Stimulated activated naive CD8-positive, alpha-beta T cell treated with anti-CD3 and anti-CD28 coated beads, Interleukin-15, Interleukin-2, amounts not matched to agents 100 U/mL and 50 U/mL, for 24 hours (primary cell): ENCODE measurements at places on chromosomes 12 and 14.

GRCh38 chr12:113232840-113233585 is 11.7 kb downstream of the TPCN1 start:
- peak; percentile 70 for DNase-seq

DNA sequence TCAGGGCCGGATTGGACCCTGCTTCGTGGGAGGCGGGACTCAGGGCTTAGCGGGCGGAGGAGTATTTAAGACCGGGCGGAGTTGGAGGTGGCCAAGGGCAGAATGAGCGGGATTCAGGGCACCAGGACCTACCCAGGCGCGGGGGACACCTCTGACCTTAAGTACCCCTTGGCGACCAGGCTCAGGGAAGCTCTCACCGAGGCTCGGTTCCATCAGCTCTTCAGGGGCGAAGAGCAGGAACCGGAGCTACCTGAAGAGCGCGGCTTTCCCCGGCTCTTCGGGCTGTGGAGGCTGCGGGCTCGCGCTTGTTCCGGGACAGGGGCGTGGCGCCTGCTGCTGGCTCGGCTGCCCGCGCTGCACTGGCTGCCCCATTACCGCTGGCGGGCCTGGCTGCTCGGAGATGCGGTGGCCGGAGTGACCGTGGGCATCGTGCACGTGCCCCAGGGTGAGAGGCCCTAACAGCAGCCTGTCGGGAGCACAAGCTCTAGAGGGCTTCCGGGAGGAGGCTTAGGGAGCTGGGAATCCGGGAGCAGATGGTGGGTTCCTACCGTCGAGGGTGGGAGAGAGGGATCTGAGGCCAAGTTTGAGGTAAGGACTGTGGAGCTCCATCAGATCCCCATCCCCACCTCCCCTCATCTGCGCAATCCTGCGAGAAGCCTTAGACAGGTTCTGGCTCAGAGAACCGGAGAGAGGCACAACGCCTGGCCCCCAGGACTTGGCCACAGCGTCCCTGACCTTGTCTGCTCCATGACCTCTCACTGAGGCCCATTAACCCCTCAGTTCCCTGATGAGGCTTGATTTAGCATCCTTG is 8.4 kb downstream of the ARHGEF25 start:
- no peak for DNase-seq

GRCh38 chr14:86423214-86423613 is 893.3 kb downstream of the FLRT2 start:
- no peak for DNase-seq

GRCh38 chr12:125185311-125185739 is 120.1 kb downstream of the AACS start:
- no peak for DNase-seq
